ENCODE measurements at places on chromosomes 1 and 21.

GRCh38 chr1:116971965-116972673 lies 29.4 kb upstream of the CD101 start:
- no peak for DNase-seq
- H3K36me3 ChIP-seq, result peaks cover 39% of the 10 kb centered on the region
- H3K4me1 ChIP-seq, result no peaks in the 10 kb centered on the region
- H3K27me3 ChIP-seq, result no peaks in the 10 kb centered on the region
- no peak overlapping the region for H3K27ac ChIP-seq
- no peak overlapping the region for H3K4me3 ChIP-seq

GRCh38 chr1:33221385-33221758 lies 34.9 kb upstream of the ZNF362 start:
- DNase-seq, result no peak
- H3K27me3 ChIP-seq, result no peaks in the 10 kb centered on the region
- H3K4me1 ChIP-seq, result no peaks in the 10 kb centered on the region
- H3K27ac ChIP-seq, result no peak overlapping the region
- H3K4me3 ChIP-seq, result no peak overlapping the region

DNA sequence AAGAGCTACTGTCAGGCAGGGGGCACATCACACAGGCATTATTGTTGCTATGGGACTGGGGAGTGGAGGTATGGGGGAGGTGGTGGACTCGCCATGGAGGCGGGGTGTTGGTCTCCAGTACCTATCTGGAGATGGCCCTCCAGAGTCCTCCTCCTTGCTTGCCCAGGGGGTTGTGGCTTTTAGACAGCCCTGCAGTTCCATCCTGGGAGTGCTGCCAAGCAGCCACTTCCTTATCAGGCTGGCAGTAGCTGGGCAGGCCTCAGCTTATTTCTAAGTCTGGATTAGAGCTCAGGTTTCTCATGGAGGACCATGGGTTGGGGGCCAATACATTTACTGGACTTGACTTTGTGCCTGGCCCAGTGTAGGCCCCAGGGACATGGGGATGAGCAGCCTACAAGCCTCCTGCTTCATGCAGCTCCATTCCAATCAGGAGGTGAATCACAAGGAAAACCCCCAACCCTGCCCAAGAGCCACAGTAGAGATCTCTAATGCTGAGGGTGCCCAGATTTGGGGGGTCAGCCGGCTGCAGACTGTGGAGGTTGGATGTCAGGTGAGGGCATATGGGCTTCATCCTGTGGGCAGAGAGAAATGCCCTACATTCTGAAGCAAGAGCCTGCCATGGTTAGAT lies 210.7 kb upstream of the EDN2 start:
- DNase-seq, result no peak
- H3K36me3 ChIP-seq, result no peaks in the 10 kb centered on the region
- H3K27ac ChIP-seq, result no peak overlapping the region
- no peak overlapping the region for H3K4me3 ChIP-seq

- H3K27ac ChIP-seq, result no peak overlapping the region
- no peak overlapping the region for H3K4me3 ChIP-seq
- DNase-seq, result peak; percentile 95
- H3K4me1 ChIP-seq, result peaks cover 4% of the 10 kb centered on the region
These were observed 5.4 kb downstream of the TFF3 start for GRCh38 chr21:42309753-42310213.

GRCh38 chr1:88150330-88150729 lies 533.7 kb upstream of the PKN2 start:
- H3K4me1 ChIP-seq, result no peaks in the 10 kb centered on the region
- no peaks in the 10 kb centered on the region for H3K36me3 ChIP-seq
- no peaks in the 10 kb centered on the region for H3K27me3 ChIP-seq
- DNase-seq, result no peak
- no peak overlapping the region for H3K4me3 ChIP-seq

DNA sequence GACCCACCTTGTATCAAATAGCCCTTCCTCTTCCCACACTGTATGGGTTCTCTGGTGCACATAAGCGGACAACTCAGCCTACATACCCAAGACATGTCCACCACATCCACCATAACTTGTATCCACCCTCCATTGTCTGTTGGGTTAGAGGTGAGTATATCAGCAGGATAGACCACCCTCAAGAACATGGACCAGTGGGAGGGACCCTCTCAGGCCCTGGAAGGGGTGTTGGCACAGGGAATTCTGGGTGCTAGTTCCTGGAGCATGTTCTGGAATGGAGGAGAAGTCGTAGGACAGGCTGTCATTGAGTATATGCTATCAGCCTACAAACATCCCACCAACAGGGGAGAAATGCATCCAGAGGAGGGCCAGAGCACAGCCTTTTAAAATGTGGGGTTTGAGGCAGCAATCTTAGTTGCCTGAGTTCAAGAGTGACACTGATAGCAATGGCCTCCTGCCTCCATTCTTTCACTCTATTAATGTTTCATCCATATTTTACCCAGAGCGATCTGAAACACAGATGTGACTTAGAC lies 7.5 kb downstream of the CD55 start:
- H3K27me3 ChIP-seq, result no peaks in the 10 kb centered on the region
- no peak overlapping the region for H3K27ac ChIP-seq
- H3K36me3 ChIP-seq, result peaks cover 3% of the 10 kb centered on the region
- H3K4me1 ChIP-seq, result no peaks in the 10 kb centered on the region
- H3K4me3 ChIP-seq, result no peak overlapping the region

DNA sequence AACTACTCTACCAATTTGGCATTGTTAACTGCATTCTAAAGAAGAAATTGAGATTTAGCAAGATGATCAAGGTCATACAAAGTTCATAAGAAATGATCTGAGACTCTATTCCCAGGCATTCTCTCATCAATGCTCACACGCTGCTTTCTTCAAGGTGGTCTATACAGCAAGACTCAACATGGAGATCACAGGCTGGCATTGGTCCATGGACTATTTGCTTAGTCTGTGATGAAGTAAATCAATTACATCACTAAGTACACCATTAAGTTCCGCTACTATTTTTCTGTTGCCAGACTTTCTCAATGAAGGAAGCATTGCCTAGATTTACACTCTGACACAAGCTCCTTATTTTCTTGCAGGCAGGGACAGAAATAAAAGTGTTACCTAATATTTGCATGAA lies 51.9 kb upstream of the CYP2J2 start:
- DNase-seq, result no peak
- H3K4me1 ChIP-seq, result no peaks in the 10 kb centered on the region
- H3K27me3 ChIP-seq, result peaks cover 27% of the 10 kb centered on the region
- no peak overlapping the region for H3K27ac ChIP-seq
- no peak overlapping the region for H3K4me3 ChIP-seq
- no peaks in the 10 kb centered on the region for H3K36me3 ChIP-seq

DNA sequence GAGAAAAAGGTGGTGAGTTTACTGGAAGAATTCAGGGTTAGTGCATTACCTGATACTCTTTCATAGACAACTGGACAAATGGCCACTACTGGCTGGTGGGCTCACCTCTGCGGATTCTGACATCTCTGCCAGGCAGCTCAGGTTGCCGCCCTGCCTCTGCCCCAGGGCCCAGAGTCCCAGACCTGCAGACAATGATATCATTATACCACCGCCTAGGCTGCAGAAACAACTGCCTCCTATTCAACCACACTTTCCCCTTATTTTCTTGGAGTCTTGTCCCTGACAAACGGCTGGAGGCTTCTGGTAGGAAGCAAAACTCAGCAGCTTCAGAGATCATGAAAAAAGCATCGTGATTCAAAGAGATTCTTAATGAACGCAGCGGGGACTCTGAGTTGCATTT lies 37.0 kb downstream of the IRF2BP2 start:
- H3K4me3 ChIP-seq, result no peak overlapping the region
- H3K27me3 ChIP-seq, result no peaks in the 10 kb centered on the region
- H3K36me3 ChIP-seq, result no peaks in the 10 kb centered on the region
- DNase-seq, result no peak

DNA sequence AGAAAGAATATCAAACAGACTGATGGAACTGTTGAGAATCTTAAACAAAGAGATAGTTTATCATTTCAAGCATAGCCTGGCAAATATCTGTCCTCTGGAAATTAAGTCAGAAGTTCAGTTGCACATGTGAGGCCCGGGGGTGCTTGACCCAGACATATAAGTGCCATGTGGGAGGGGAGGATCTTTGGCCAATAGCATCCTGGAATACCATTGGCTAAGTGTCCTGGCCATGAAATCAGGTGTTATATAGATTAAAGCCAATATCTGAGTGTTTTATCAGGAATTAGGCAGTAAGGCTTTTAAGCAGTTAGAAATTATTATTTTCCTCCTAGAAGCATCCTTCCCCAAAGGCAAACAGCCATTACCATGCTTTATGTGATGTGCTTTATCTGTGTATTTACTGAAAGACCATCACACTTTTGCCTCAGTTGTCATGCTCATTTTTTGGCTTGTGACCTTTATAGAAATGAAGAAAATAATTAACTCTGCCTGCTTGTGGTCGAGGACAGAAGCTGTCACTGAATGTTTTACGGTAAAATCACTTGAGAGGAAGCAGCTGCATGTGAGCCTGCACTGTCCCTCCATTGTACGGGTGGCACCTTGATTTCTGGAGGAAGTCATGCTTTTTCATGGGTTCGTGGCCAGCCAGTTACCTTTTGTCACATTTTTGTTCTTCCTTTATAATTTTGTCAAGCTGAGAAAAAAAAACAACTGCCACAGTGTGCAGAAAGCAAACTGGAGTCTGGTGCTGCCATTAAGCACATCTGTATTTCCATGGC lies 259.9 kb upstream of the FMN2 start:
- H3K36me3 ChIP-seq, result no peaks in the 10 kb centered on the region
- DNase-seq, result no peak
- H3K4me1 ChIP-seq, result no peaks in the 10 kb centered on the region
- no peak overlapping the region for H3K27ac ChIP-seq

DNA sequence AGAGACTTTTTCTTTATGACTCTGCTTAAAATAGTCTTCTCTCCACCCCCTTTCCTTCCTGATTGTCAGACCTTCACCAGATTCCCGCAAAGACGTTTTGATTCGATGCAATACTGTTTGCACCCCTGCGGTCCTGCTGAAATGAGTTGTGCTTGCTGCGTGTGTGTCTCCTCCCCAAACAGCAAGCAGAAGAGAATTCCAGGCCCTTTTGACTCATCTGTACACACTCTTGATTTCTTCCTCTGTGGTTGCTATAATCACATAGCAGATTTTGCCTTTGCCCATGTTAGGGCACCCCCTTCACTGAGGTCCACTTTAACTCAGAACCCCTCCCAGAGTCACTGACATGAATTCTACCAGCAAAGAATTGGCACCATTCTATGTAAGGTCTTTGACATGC lies 136.5 kb downstream of the ZZZ3 start:
- H3K36me3 ChIP-seq, result no peaks in the 10 kb centered on the region
- no peak for DNase-seq
- no peak overlapping the region for H3K4me3 ChIP-seq
- H3K27ac ChIP-seq, result no peak overlapping the region
- H3K27me3 ChIP-seq, result no peaks in the 10 kb centered on the region
- H3K4me1 ChIP-seq, result no peaks in the 10 kb centered on the region

Measured in endodermal cell (in vitro differentiated cells).